ENCODE measurements at places on chromosomes 1 and 21.

DNA sequence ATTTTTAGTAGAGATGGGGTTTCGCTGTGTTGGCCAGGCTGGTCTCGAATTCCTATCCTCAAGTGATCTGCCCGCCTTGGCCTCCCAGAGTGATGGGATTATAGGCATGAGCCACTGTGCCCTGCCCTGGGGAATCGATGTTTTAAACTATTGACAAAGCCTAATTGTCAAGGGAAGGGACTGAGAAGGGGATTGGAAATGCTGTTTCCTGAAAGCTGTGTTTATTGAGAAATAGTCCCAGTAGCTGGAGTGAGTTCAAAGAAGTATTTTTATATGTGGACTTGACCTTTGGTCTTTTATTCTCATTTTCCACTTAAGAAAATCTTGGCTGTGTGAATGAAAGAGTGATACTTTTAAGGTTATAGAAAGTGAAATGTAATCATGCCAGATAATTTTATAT, 47.5 kb downstream of the KIF1B start:
- DNase-seq: no peak

DNA sequence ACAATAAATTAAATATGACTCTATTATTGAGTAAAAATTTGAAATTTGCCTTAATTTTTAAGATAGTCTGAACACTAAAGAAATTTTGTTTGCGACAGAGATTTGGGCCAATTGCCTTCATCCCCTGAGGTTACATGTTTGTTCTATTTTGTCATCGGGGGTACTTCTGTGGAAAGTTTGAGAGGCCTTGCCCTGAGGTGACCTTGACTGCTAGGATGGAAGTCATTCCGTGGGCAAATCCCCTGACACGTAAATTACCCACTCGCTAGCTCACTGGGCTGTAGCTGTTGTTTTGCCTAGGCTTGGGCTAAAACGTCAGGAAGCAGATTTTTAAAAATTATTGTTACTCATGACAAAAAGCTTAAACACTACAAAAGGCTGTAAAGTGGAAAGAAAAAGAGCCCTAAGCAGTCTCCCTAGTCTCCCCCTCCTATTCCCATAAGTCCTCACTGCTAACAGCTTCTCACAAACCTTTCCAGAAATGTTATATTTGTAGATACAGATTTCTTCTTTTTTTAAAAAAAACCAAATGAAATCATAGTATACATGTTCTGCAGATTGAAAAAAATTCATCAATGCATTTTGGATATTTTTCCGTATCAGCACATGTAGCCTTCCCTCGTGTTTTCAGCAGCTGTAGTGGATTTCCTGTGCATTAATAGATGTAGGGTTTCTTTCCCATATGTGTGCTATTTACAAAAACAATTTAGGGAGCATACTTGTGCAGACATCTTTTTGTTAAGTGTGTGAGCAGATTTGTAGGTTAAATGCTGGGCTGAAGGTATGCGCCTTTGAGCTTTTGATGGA, 142.7 kb downstream of the MRPS6 start:
- no peak for DNase-seq

DNA sequence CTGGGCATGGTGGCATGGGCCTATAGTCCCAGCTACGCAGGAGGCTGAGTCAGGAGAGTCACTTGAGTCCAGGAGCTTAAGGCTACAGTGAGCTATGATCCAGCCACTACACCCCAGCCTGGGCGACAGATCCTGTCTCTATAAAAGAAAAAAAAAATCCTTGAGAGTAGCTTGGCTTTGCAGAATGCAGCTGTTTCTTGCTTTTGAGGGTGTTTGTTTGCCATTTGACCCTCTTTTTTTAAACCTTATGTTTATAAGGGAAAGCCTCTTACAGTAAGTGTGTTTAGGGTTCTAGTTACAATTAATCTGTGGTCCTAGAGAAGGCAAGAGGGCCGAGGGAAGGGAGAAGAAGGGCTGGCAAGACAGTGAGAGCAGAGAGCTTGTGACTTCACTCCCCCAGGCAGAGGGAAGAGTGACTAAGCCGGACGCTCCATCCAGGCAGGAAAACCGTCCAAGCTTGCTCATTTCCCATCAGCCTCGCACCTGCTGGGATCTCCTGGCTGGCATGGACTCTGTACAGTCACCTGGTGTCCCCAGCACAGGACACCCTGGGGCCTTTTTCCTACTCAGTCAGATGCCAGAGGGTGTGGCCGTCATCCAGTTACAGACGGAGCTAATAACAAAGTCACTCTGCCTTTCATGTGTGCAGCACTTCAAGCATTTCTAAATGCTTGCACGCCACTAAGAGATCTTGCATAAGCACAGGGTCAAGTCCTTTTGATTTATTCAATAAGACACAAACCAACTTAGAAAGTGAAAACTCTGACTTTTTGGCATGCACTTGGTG, 55.5 kb upstream of the PSEN2 start:
- DNase-seq: peak; percentile 94

DNA sequence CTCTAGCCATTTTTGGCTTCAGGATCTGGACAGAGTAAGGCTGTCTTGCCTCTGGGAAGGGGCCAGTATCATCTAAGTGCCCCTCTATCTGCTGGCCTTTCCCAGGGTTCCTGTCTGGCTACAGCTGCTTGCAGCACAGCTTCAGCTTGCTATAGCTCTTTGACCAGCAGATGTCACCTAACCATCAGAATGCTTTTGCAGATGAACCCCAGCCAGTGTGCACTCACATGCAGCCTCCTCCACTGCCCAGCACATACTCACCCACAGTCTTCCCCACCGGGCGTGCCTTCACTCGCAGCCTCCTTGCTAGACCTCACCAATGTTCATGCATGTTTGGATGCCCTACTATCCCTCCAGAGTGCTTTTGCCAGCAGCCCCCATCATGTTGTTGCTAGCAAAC, 769.0 kb downstream of the BRINP3 start:
- DNase-seq: peak; percentile 55

- peak; percentile 21 for DNase-seq
These were observed 138.5 kb downstream of the ZZZ3 start for GRCh38 chr1:77543822-77544448.

- DNase-seq: peak; percentile 94
These were observed 38.5 kb upstream of the EFCAB14 start for GRCh38 chr1:46757247-46757955.

- peak; percentile 98 for DNase-seq
These were observed 756 bp downstream of the PHGDH start for GRCh38 chr1:119712342-119713038.

DNA sequence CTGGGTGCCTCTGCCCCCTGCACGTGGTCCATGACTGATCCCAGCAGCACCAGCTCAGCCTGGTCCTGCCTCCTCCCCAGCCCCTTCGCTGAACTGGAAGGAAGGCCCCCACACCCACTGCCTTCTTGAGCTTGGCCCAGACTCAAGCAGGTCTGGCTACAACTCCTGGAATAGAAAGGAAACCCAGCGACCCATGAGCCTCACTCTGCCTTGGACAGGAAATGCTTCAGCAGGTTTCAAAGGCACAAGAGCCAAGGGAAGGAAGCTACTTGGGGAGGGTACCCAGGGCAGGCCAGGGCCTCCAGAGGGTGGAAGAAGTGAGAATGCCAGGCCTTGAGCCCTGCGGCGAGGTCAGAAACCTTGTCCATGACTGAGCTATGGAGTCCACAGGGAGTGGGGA, 35.9 kb upstream of the RD3 start:
- DNase-seq: no peak

GRCh38 chr1:206570529-206570928, 41.7 kb downstream of the EIF2D start:
- no peak for DNase-seq

GRCh38 chr1:158333405-158334155, 2.2 kb upstream of the CD1B start:
- DNase-seq: no peak

- no peak for DNase-seq
These were observed 36.5 kb upstream of the BARHL2 start for GRCh38 chr1:90753556-90753955.

DNA sequence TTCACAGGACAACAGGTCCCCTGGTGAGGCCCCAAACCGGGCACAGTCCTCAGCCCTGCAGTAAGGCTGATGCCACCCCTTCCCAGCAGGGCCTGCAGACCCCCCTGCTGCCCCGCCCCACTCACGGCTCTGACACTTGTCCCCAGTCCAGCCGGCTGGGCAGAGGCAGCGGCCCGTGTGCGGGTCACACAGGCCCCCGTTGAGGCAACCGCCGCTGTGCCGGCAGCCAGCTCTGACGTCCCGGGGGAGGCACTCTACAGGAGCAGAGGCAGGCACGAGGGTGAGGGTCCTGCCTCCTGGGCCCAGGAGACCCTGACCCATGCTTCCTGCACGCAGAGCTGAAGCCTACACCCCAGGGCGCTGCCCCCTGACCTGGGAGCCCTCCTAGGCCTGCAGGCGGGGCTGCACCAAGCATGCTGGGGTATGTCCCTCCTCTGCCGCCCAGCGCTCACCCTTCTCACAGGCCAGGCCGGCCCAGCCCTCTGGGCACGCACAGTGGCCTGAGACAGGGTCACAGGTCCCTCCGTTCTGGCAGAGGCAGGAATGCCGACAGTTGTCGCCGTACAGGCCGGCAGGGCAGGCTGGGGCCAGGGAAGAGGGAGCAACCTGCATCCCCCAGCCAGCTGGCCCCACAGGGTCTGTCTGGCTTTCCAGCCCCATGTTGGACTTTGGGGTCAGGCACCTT, 43.9 kb downstream of the ARHGEF16 start:
- DNase-seq: no peak

DNA sequence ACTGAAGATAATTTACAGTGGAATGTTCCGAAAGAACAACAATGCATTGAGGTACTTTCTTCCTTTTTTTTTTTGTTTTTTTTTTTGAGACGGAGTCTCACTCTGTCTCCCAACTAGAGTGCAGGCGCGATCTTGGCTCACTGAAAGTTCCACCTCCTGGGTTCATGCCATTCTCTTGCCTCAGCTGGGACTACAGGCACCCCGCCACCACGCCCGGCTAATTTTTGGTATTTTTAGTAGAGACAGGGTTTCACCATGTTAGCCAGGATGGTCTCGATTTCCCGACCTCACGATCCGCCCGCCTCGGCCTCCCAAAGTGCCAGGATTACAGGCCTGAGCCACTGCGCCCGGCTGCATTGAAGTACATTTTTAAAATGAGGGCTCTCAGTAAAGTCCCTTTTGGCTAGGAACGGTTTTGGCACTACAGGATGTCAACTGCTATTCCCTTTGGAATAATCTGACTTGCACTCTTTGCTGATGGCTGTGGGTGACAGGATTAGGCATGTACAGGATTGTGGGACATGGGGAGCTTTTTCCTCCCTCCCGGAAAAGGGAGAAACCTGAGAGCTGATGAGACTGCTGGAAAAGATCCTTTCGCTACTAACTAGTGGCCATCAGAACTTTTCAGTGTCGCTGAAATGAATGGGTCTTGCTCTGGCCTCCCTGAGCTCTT, 56.9 kb upstream of the EDEM3 start:
- no peak for DNase-seq

- no peak for DNase-seq
These were observed 339.1 kb downstream of the NTNG1 start for GRCh38 chr1:107479865-107480350.

DNA sequence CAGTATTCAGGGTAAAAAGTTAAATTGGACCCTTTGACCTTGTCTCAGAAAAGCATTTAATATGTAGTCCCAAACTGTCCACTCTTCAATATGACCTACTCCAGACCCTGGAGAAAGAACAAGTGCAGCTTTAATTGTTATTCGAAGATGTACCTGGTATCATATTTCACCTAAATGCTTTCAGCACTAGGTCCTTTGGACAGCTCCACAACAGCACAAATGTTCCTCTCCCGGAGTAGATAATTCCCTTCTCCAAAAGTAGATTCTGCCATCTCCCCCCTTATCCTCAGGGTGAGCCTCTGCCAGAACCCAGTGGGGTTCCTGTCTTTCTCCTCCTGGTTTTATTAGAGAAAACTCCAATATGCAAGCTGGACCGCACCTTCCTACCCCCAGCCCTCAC, 104.5 kb upstream of the AJAP1 start:
- peak; percentile 44 for DNase-seq

- peak; percentile 95 for DNase-seq
These were observed 130.3 kb downstream of the FGGY start for GRCh38 chr1:59427155-59427554.

DNA sequence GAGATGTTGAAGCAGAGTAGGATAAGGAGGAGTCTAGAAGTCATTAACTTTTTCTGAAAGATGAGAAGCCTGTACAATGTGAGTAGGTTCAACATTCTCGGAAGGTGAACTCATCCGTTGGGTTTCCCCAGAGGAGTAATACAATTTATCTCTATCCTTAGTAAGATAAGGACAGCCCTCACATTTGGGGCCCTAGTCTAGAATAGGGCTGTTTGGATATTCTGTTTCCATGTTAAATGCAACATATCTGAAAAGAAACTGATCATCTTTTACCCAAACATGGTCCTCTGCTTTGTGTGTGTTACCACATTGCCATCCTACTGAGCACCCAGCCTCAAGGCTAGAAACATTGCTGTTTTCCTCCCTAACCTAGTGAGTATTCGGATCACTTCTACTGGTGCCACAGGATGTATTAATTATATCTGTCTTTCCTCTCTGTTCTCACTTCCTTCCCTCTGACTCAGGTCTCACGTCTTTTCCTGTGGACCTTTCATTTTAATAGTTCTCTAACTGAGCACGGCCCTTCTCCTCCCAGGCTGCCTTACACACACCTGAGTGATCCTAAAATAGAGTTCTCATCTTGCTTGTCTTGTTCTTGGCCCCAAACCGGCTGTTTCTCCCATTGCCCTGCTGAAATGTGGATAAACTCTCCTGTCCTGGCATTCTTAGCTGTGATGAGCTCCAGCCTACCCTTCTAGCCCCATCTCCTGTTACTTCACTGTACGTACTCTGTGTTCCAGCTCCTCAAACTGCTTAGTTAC, 91.7 kb downstream of the CDC14A start:
- DNase-seq: no peak

DNA sequence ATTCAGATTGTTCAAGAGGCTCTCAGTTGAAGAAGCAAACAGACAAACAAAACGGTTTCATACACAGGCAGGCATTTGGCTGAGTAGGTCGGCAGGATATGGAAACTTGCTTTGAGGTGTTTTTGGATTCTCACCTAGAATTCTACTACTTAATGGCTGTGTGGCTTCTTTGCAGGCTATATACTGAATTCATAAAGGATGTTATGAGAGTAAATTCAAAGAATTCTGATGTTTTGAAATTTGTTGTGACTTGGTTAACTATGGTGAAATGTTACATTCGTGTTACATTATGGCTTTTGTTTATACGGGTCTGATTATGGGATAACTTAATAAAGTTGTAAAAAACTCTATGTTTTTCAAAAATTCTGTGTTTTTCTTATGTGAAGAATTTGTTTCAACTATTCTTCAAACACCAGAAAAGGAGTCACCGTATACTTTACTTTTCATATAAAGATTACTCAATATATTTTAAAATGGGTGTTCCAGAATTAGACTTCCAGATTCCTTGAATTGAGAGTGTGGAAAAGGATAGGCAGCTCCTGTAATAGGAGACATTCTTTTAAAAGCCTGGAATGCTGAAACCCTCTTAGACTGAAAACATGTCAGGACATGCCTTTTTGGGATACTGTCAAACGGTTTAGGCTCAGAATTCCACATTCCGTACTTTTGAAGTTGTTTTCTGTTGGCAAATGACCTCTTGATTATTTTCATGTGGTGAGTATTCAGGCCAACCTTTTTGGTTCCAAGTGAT, 8.2 kb upstream of the IRF2BP2 start:
- no peak for DNase-seq

- peak; percentile 76 for DNase-seq
These were observed 2.2 kb upstream of the RUNX3 start for GRCh38 chr1:24932284-24932683.

GRCh38 chr1:86352086-86352485, 44.0 kb downstream of the ODF2L start:
- no peak for DNase-seq

GRCh38 chr1:166080967-166081870, 85.6 kb downstream of the FAM78B start:
- DNase-seq: peak; percentile 48

Measured in islet precursor cell (in vitro differentiated cells).